ENCODE measurements at places on chromosomes 1 and 21.

DNA sequence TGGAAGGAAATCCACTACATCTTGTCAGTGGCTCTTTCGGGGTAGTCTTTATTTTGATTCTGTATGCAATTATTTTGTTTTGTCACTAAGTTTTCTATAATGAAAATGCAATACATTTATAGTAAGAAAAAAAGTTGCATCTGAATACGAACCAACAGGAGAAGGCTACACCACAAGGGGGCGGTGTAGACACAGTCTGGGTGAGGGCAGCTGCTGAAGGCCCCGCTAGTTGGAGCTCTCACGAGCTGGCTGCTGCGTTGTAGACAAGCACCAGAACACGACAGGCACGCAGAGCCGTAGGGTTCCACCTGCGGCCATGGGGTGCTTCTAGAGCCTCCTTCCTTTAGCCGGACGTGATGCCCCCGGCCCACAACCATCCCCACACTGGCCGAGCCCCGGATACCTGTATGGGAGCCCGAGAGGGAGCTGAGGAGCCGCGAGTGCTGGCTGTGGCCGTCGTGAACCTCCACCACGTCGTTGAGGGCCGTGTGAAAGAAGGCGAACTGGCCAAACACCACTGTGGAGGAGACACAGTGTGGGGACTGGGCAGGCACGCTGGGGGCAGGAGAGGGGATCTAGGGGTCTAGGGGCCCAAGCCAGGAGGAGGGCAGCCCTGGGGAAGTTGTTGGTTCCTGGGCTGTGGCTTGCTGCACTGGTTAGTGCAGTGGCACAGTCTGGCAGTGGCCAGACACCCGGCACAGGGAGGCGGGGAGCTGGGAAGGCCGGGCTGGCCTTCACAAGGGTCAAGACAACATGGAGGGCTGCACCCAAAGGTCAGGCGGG is 160.8 kb downstream of the ZSCAN20 start:
- peak; percentile 80 for DNase-seq

- DNase-seq: no peak
Observed at GRCh38 chr1:5369223-5369622, 623.0 kb downstream of the NPHP4 start.

- no peak for DNase-seq
Observed at GRCh38 chr1:59556802-59557548, 257.8 kb upstream of the HOOK1 start.

DNA sequence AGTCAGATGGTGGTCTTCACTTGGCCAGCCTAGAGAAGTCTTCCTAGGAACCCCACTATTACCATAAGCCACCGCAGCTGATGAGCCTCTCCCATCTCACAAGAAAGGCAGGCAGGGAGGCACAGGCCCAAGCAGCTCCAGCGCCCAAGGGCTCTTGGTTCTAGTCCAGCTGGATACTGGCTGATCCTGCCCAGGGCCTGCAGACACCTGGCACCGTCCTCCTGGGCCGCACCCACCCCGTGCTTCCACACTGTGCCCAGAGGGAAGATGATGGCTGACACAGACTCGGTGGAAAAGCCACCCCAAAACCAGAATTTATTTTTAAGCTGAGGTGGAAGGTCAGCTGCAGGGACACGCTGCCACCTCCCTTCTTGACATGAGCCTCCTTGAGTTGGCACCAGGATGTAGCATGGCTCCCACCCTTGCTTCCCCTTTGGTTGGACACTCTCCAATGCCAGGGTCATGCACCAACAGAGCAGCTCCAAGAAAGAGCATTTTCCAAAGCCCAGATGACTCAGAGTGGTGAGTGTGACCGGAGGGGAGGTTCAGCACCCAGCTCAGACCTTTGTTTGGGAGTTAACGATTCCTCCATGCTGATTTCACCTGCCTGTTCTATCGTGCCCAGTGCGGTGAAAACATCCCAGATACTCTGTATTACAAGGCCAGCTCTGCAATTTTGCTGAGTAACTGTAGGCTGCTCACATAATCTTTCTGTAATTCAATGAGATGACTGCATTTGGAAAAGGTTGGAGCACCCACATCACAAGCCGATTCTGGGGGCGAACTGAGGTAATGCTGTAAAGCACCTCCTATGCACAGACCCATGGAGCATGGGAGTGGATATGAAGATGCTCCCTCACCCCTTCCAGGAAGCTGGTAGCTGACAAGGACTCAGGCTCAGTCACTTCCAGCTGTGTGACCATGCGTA is 63.1 kb upstream of the SLC2A1 start:
- DNase-seq: no peak

- DNase-seq: no peak
Observed at GRCh38 chr1:198829944-198830343, 191.1 kb downstream of the PTPRC start.

- DNase-seq: no peak
Observed at GRCh38 chr1:48084826-48085225, 87.6 kb upstream of the TRABD2B start.

- DNase-seq: no peak
Observed at GRCh38 chr1:31715087-31715872, 11.5 kb upstream of the COL16A1 start.

DNA sequence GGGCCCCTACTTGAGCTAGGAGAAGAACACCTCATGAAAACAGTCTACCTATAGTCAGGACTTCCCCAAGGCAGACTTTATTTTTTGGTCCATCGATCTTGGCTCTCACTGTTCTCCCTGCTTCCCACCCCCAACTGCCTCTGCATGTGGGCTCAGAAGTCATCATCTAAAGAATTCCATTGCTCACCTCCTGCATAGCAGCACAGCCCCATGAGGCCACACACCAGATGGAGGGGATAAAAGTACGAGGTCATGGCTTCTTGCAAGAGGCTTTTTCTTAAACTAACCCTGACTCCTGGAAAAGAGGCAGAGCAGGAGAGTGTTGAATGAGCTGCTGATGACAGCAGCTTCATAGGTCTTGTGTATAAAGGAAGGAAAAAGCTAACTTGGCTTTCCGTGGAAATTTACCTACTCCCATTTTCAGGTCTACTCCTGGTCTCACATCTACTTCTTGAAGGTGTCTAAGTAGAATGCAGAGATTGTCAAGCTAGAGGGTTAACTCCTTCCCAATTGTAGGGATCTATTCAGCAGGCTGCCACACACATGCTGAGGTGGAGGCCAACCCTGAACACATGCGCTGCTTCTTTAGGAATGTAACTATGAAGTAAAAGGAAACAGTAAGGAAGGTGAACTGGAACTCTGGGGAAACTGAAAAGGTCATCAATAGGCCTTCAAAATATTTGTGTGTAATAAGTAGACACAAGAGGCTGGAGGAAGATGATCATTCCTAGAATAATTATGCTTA is 18.7 kb downstream of the WNT2B start:
- no peak for DNase-seq

GRCh38 chr21:29513535-29513934 is 214.8 kb downstream of the BACH1 start:
- DNase-seq: no peak

GRCh38 chr1:86616871-86617270 is 70.0 kb downstream of the CLCA4 start:
- DNase-seq: no peak

GRCh38 chr1:184152974-184153373 is 101.4 kb downstream of the TSEN15 start:
- DNase-seq: no peak

GRCh38 chr1:87993051-87993450 is 664.4 kb downstream of the LMO4 start:
- no peak for DNase-seq

GRCh38 chr1:206445116-206445515 is 25.2 kb upstream of the IKBKE start:
- DNase-seq: no peak

- DNase-seq: no peak
Observed at GRCh38 chr1:206048582-206048981, 4.4 kb upstream of the RHEX start.

- no peak for DNase-seq
Observed at GRCh38 chr1:96991261-96991660, 269.7 kb downstream of the PTBP2 start.

GRCh38 chr1:160570840-160571239 is 8.5 kb downstream of the CD84 start:
- DNase-seq: no peak

GRCh38 chr1:223338811-223339746 is 24.9 kb downstream of the SUSD4 start:
- DNase-seq: no peak

GRCh38 chr21:42837421-42838211 is 41.7 kb downstream of the WDR4 start:
- DNase-seq: no peak

GRCh38 chr1:151050051-151050688 is 2.6 kb downstream of the C1orf56 start:
- DNase-seq: no peak

DNA sequence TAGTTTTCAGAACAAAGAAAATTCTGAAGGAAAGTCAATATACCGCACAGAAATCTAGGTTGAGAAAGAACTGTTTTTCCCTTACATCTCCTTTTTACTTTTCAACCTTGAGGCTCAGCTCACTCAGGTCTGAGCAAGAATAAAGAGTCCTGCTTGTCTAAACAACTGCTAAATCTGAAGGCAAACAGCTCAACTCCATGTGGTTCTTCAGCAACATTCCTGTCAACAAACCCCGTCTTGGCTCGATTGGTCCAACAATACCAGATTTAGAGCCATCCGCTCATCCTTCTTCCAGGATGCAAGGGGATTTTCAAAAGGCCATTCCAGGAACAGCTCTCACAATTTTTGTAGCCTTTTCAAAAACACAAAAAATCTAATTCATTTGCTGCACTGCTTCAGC is 119.8 kb downstream of the HLCS start:
- no peak for DNase-seq

- DNase-seq: no peak
Observed at GRCh38 chr1:158249646-158250045, 4.6 kb upstream of the CD1A start.

DNA sequence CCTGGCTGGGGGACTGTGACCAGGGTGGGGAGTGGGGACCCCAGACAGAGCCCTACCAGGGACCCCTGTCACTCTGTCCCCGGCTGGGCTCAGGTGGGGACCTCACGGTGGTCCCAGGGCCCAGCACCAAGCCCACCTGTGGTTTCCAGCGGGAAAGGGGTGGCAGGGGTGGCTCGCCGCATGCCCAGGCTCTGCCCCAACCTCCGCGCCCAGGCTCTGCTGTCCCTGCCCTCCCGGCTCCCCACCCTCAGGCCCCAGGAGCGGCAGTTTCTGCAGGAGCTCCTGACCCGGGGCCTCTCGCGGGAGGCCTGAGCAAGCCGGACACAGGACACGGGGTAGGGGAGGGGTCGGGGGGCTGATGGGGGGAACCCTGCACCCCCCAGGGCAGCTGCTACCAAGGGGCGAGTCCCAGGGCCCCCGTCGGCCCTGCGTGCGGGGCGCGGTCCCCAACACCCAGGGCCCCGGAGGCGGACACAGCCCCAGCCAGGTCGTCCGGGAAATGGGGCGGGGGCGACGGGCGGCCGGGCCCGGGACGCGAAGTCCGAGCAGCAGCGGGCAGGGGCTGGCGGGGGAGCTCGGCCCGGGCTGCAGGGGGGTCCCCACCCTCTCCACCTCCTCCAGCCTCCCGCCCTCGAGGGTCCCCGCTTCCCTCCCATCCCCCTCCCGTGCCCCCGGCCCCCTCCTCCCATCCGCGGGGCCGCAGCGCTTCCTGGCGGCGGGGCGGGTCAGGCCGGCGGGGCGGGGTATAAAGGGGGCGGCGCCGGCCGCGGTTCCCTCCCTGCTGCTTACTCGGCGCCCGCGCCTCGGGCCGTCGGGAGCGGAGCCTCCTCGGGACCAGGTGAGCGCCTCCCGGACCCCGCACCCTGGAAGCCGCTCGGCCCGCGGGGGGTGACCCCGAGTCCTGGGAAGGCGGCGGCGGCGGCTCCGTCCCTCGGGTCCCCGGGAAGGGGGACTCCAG is at the start of gene COL6A2:
Gene COL6A2, plus strand, starts transcription at position 777 of the 958 bp plus-strand sequence.
- DNase-seq: peak; percentile 28

GRCh38 chr1:224805889-224806288 is 123.6 kb upstream of the DNAH14 start:
- no peak for DNase-seq

DNA sequence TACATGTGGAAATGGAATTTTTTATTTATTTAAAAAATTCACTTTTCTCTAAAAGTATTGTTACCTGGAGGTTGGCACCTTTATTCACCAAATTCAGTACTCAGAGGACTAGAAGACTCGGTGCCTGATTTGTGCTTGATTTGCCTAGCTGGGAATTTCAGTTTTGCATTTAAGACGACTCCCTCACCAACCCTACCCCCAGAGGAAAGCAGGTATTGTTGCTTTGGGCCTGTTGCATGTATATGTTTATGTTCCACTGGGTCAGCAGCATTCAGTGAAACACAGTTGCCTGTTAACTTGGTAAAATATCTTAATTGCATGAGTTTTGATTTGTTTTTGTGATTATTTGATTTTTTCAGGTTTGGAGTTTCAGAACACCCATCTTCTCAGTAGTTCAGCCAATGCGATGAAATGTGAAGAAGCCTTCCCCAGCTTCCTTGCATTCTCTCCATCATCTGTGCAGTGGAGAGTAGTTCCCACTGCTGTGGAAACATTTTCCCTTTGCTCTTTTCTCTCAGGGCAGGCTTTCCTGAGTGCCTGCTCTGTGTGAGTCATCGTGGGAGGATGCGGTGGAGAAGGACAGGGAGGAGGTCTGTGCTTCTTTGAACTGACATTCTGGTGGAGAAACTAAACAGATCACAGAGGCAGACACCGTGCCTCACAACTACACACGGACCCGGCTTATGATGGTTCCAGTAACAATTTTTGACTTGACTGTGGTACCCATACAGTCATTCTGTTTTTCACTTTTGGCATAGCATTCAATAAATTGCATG is 6.4 kb downstream of the ADARB1 start:
- no peak for DNase-seq

DNA sequence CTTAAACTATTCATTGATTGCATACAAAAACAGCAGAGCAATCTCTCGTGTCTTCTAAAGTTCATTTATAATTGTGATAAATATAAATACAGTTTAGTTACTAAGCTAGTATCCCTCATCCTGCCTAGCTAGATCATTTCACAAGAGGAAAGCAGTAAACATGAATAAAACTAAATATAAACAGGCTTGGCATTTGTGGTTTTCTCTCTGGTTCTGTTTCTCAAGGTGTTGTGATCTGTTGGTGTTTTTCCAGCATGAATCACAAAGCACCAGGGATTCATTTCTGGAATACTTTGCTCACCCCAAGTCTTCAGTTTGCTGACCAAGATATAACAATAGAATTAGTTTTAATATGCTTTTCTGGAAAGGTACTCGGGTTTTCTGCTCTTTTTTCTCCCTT is 32.7 kb upstream of the GLIS1 start:
- DNase-seq: no peak

DNA sequence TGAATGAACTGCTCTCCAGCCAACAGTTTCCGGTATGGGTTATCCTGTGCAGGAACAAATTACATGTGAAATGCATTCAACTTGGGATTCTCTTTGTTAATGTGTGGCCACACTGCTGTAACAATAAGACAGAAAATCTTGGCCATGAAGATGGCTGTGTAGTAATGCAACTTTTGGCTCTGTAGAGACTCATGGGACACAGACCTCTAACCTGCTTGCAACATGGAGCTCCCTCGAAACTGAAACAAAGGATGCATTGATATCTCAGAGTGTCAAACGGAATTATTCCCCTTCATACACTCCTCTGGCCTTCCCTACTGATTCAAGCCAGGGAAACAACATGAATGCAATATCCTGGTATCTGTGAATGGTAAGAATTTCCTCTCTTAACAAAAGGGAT is 559.3 kb upstream of the ZRANB2 start:
- no peak for DNase-seq

GRCh38 chr1:199221371-199222150 is 582.7 kb downstream of the PTPRC start:
- no peak for DNase-seq

GRCh38 chr1:55444667-55445066 is 229.5 kb upstream of the USP24 start:
- DNase-seq: no peak

Measured in activated naive CD8-positive, alpha-beta T cell treated with anti-CD3 and anti-CD28 coated beads, Interleukin-2, amount 50 U/mL, for 16 hours (primary cell).